ENCODE measurements at places on chromosomes 16 and 17.
A peak's percentile ranks its signal among the peaks of the same experiment; 100 is the strongest.

DNA sequence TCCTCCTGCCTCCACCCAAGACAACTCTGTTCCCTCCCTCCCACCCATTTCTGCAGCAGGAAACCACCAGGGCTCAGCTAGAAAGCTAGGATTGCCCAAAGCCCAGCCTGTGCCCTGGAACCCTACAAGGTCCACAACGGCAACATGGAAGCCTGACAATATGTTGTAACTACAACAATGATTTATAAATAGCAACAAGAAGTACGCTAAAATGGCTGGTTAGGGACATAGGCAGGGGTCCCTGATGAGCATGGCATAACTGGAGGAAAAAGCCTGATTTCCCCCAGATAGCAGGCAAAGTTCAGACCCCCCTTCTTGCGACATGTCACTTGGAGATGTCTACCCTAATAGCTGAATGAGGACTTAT is 6.6 kb downstream of the ST3GAL2 start:
- no peak overlapping the region for H3K4me3 ChIP-seq
- no peak overlapping the region for H3K27ac ChIP-seq
- H3K36me3 ChIP-seq, result peaks cover 11% of the 10 kb centered on the region
- no peak for DNase-seq
- H3K27me3 ChIP-seq, result no peaks in the 10 kb centered on the region
- peaks cover 48% of the 10 kb centered on the region for H3K4me1 ChIP-seq

GRCh38 chr17:6422654-6423241 is 12.2 kb downstream of the AIPL1 start:
- H3K27me3 ChIP-seq, result no peaks in the 10 kb centered on the region
- DNase-seq, result no peak
- no peak overlapping the region for H3K27ac ChIP-seq
- H3K4me1 ChIP-seq, result peaks cover 6% of the 10 kb centered on the region
- no peaks in the 10 kb centered on the region for H3K36me3 ChIP-seq
- no peak overlapping the region for H3K4me3 ChIP-seq

GRCh38 chr16:79301051-79301450 is 299.5 kb downstream of the MAF start:
- no peaks in the 10 kb centered on the region for H3K4me1 ChIP-seq
- no peak for DNase-seq
- no peak overlapping the region for H3K4me3 ChIP-seq
- no peaks in the 10 kb centered on the region for H3K27me3 ChIP-seq
- no peaks in the 10 kb centered on the region for H3K36me3 ChIP-seq

DNA sequence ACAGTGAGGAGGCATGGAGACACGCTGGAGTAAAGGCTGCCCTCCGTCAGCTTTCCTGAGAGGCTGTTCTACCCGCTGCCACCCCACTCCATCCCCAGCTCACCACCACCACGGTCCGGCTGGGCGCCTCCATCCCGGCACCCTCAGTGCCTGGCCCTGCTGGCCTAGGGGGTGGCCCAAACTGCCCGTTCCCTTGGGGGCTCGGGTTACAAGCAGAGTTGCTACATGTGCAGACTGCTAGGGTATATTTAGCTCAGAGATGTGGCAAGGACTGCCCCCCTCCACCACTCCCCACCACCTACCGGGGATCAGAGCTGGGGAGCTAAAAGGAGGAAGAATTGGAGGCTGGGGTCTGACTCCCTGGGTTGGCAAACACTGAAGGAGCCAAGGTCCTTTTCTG is 4.1 kb downstream of the CACNB1 start:
- H3K4me3 ChIP-seq, result no peak overlapping the region
- no peaks in the 10 kb centered on the region for H3K27me3 ChIP-seq
- no peak overlapping the region for H3K27ac ChIP-seq
- no peak for DNase-seq

DNA sequence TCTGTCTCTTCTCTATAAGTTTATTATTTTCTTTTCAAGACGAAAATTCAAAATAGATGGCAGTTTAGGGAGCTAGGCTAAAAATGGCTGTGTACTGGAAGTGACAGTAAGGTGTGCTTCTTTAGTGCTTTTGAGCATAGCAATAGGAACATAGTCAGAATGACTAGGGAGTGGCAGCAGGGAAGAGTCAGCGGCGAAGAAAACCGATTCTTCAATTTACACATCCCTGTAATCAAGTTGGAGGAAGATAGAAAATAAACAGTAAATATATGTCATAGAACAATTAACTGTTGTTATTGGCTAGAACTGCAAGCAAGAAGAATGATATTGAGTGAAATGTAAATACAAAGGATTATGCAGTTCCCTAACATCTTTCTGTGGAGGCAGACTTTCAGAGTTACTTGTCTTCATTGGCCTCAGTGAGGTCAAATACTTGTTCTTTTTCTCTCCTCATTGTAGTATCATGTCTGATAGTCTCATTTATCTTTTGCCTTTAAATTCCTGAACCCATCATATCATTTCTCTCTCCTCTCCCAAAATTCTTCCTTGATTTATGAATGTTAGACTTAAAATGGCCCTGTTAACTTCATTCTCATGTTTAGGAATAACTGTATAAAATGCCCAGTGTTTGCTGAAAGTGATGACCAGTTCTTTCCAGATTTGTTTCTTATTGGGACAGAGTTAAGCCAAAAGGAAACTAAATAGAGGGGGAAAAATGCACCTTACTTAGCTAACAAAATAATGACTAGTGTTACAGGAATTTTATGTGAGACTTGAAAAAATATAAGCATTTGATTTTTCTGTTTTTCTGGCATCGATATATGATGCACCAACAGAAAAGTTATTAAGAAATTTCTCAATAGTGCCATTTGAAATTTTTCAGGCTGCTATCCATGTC is 211.4 kb downstream of the BCAS3 start:
- H3K27me3 ChIP-seq, result no peaks in the 10 kb centered on the region
- DNase-seq, result no peak
- no peak overlapping the region for H3K27ac ChIP-seq
- no peaks in the 10 kb centered on the region for H3K4me1 ChIP-seq

- H3K4me1 ChIP-seq, result no peaks in the 10 kb centered on the region
- no peaks in the 10 kb centered on the region for H3K27me3 ChIP-seq
- no peak overlapping the region for H3K27ac ChIP-seq
- DNase-seq, result peak; percentile 38
- no peak overlapping the region for H3K4me3 ChIP-seq
- no peaks in the 10 kb centered on the region for H3K36me3 ChIP-seq
These were observed 45.0 kb upstream of the NACA2 start for GRCh38 chr17:61635913-61636432.

GRCh38 chr16:73056921-73057290 is 9.0 kb upstream of the ZFHX3 start:
- no peak for DNase-seq
- no peaks in the 10 kb centered on the region for H3K36me3 ChIP-seq
- H3K4me3 ChIP-seq, result no peak overlapping the region
- H3K4me1 ChIP-seq, result peaks cover 26% of the 10 kb centered on the region

DNA sequence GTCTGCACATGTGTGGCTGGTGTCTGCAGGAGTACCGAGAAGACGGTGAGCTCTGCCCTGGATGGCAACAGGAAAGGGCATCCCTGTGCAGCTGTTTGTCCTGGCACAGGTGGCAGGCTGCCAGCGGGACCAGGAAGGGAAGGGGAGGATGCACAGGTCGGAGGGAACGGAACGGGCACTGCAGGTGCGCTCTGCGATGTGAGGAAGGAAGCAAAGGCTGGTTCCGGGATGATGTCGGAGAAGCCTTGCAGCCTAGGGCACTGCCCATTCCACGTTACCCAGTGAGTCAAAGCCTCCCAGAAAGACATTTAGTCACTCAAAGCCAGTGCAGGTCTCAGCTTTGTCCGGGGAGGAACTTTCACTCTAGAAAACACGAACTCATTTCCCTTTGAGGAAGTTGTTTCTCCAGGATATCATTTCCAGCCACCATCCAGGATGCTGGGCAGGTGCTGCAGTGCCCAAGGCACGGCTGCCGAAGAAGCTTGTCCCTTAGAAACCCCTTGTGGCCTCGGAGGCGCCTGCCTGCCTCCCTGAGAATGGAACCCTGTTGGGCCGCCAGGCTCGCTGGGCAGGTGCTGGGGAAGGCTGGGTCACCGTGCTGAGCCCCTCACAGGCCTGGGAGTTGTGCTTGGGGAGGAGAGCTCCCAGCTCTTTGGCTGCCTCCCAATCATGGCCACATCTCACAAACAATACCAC is 4.5 kb upstream of the TMEM235 start:
- H3K4me3 ChIP-seq, result no peak overlapping the region
- H3K4me1 ChIP-seq, result peaks cover 20% of the 10 kb centered on the region
- peaks cover 15% of the 10 kb centered on the region for H3K36me3 ChIP-seq
- H3K27ac ChIP-seq, result no peak overlapping the region

- H3K4me3 ChIP-seq, result no peak overlapping the region
- peaks cover 17% of the 10 kb centered on the region for H3K27me3 ChIP-seq
- H3K36me3 ChIP-seq, result no peaks in the 10 kb centered on the region
- no peak overlapping the region for H3K27ac ChIP-seq
- H3K4me1 ChIP-seq, result peaks cover 7% of the 10 kb centered on the region
- no peak for DNase-seq
These were observed 391.9 kb upstream of the TNRC6C start for GRCh38 chr17:77566566-77567138.

- no peaks in the 10 kb centered on the region for H3K36me3 ChIP-seq
- H3K27me3 ChIP-seq, result no peaks in the 10 kb centered on the region
- no peak overlapping the region for H3K27ac ChIP-seq
These were observed 49.7 kb downstream of the NTN1 start for GRCh38 chr17:9071016-9071415.

DNA sequence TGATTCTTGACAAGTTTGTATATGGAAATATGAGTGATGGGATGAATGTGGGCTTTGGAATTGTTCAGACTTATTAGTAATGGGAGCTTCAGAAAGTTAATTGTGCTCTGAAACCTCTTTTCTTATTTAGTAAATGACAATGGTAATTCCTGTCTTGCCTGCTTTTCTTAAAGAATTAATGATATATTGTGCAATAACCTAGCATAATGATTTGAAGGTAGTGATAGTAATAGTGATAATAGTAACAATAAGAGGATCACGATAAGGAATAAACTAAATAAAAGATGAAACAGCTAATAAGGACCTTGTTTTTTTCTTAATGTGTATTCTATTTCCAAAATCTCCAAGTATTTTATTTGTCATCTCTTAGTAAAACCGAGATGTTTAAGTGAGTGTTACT is 245.0 kb upstream of the CPHXL start:
- no peak overlapping the region for H3K27ac ChIP-seq
- DNase-seq, result no peak
- H3K27me3 ChIP-seq, result no peaks in the 10 kb centered on the region
- no peak overlapping the region for H3K4me3 ChIP-seq
- no peaks in the 10 kb centered on the region for H3K4me1 ChIP-seq
- H3K36me3 ChIP-seq, result no peaks in the 10 kb centered on the region

GRCh38 chr17:71625330-71625729 is 495.5 kb upstream of the SOX9 start:
- H3K36me3 ChIP-seq, result no peaks in the 10 kb centered on the region
- no peaks in the 10 kb centered on the region for H3K27me3 ChIP-seq
- H3K27ac ChIP-seq, result no peak overlapping the region

- no peak for DNase-seq
- H3K4me1 ChIP-seq, result peaks cover 13% of the 10 kb centered on the region
- H3K27ac ChIP-seq, result no peak overlapping the region
- H3K27me3 ChIP-seq, result no peaks in the 10 kb centered on the region
- H3K36me3 ChIP-seq, result peaks cover 51% of the 10 kb centered on the region
- H3K4me3 ChIP-seq, result no peak overlapping the region
These were observed 1.8 kb downstream of the LCAT start for GRCh38 chr16:67942200-67942509.

- no peaks in the 10 kb centered on the region for H3K36me3 ChIP-seq
- H3K27me3 ChIP-seq, result no peaks in the 10 kb centered on the region
- no peaks in the 10 kb centered on the region for H3K4me1 ChIP-seq
- H3K27ac ChIP-seq, result no peak overlapping the region
- peak; percentile 30 for DNase-seq
These were observed 363.7 kb downstream of the SNX29 start for GRCh38 chr16:12340151-12340733.

- H3K4me3 ChIP-seq, result no peak overlapping the region
- peaks cover 25% of the 10 kb centered on the region for H3K4me1 ChIP-seq
- peaks cover 52% of the 10 kb centered on the region for H3K27me3 ChIP-seq
- peaks cover 18% of the 10 kb centered on the region for H3K36me3 ChIP-seq
These were observed 547 bp downstream of the RAB26 start for GRCh38 chr16:2148714-2149629.

- H3K27ac ChIP-seq, result no peak overlapping the region
- DNase-seq, result no peak
- H3K4me1 ChIP-seq, result no peaks in the 10 kb centered on the region
- H3K36me3 ChIP-seq, result no peaks in the 10 kb centered on the region
- H3K27me3 ChIP-seq, result no peaks in the 10 kb centered on the region
These were observed 40.1 kb downstream of the OMG start for GRCh38 chr17:31256936-31257335.

DNA sequence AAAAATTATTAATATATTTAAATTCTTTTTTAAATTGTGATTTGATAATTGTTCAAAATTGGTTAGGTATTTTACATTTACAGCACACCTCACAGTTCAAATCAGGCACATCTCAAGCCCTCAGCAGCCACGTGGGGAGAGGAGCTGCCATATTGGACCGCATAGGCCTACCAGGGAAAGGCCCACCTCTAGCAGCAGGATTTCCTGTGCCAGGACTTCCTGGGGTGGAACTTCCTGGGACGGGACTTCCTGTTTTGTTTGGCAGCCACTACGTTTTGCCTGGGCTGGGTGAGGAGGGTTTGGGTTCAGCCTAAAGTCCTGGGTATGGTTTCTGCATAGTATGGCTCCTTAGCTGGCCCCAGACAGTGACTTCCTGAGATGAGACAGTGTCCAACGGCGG is 298.5 kb upstream of the FOXF1 start:
- H3K4me1 ChIP-seq, result no peaks in the 10 kb centered on the region
- no peak overlapping the region for H3K4me3 ChIP-seq
- no peaks in the 10 kb centered on the region for H3K27me3 ChIP-seq
- no peak overlapping the region for H3K27ac ChIP-seq
- no peaks in the 10 kb centered on the region for H3K36me3 ChIP-seq

GRCh38 chr17:10059684-10060211 is 138.7 kb downstream of the GAS7 start:
- H3K27me3 ChIP-seq, result no peaks in the 10 kb centered on the region
- H3K36me3 ChIP-seq, result no peaks in the 10 kb centered on the region
- H3K27ac ChIP-seq, result no peak overlapping the region
- no peak for DNase-seq
- peaks cover 30% of the 10 kb centered on the region for H3K4me1 ChIP-seq
- H3K4me3 ChIP-seq, result no peak overlapping the region

- no peaks in the 10 kb centered on the region for H3K4me1 ChIP-seq
- no peak overlapping the region for H3K4me3 ChIP-seq
- no peak for DNase-seq
- H3K27ac ChIP-seq, result no peak overlapping the region
These were observed 4.0 kb upstream of the APOH start for GRCh38 chr17:66233023-66233753.
